ENCODE measurements at places on chromosomes 3 and 15.

DNA sequence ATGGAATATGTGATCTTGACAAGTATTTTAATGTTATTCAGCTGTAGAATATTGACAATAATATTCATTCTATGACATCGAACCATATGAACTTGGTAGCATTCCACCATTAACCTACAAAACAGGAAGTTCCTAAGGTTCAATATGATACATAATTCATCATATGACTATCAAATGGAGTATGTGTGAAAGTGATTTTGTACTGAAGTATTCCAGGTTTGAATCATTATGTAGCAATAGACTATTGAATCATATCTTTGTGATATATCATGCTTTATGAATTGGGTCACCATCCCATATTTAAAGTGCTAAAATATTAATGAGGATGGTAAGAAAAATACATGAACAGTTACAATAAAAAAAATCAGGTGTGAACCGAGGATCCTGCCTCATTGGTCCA is 95.1 kb downstream of the TP63 start:
- no peak for DNase-seq

GRCh38 chr15:101366853-101367252 is 71.8 kb upstream of the SNRPA1 start:
- no peak for DNase-seq

DNA sequence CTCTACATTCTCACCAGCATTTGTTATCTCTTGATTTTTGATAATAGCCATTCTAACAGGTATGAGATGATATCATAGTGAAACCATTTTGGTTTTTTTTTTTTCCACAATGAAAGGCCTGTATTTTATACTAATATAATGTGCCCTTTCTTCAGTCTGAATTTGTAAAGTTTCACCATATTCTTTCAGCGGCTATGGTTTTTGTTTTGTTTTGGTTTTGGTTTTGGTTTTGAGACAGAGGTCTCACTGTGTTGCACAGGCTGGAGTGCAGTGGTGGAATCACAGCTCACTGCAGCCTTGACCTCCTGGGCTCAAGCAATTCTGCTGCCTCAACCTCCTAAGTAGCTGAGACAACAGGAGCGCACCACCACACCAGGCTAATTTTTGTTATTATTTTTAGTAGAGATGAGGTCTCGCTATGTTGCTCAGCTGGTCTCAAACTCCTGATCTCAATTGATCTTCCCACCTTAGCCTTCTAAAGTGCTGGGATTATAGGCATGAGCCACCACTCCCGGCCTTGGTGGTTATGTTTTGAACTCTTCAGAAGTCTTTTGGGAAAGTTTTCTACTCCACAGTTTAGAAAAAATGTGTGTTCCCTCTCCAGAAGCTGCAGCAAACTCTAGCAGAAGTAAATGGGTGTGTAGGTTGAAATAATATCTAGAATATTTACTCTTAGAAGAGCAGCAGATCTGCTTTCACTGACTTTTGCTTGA is 110.2 kb upstream of the UMPS start:
- no peak for DNase-seq

DNA sequence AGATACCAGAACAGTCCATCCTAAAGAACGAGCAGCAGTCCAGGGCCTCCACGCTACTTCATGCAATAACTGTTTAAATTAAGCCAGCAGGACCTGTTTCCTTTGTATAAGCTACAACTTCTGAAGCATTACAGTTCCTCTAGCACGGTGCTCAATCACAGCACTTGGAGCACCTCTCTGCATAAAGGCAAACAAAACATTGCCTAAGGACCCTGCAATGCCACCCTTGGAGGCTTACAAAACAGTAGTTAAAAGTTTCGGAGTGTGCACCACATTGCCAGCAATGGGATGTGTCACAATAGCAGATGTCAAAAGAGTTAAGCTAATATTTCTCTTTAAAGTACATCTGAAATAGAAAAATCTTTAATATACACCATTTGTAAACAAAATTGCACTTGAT is 2.6 kb upstream of the VPS39 start:
- no peak for DNase-seq

- DNase-seq: no peak
Observed at GRCh38 chr15:73079565-73079964, 27.3 kb downstream of the NEO1 start.

DNA sequence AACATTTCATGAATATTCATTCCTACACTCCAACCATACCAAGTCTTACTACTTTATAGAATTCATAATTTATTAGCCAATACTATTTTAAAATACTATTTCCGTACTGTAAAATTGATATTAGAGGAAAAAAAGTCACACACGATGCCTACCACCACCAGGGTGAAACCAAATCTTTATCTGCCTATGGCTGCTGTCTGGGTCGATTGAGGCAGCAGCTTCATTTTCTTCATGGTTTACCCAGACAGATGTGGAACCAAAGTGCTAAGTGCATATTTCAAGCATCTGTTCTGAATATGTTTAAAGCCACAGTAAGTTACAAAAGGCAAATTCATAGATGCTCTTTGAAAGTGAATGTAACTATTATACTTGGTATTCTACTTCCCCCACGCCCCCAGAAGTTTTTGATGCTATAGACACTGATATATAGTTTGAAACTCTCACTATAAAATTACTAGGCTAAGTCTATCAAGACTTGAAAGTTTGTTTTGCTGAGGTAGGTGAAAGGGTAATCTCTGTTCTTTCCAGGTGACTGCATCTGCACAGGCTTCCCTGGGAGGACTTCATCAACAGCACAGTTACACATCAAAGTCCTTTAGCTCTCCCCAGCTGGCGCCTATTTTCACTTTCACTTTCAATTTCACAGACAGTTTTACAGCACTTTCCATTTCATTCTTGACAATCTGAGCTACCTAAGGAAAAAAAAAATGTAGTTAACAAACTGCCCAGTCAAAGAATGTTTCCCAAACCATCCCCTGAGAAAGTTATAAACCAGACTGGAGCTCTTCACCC is 113.9 kb downstream of the POLQ start:
- peak; percentile 3 for DNase-seq

DNA sequence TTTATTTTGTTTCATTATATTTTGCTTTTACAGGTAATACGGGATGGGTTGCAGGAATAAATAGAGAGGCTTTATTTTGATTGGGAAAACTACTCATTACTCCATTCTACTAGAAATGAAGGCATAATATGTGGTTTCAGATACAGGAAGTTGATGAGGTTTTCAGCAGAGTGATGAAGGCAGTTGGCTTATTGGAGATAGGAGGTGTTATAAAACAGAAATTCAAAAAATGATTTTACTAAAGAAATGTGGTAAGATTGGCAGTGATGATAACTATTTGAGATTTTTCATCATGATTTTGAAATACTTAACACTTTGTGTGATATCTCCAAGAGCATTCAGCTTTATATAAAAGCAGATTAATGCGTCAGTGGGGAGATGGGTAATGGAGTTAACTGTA is 1445.7 kb upstream of the CADM2 start:
- no peak for DNase-seq

DNA sequence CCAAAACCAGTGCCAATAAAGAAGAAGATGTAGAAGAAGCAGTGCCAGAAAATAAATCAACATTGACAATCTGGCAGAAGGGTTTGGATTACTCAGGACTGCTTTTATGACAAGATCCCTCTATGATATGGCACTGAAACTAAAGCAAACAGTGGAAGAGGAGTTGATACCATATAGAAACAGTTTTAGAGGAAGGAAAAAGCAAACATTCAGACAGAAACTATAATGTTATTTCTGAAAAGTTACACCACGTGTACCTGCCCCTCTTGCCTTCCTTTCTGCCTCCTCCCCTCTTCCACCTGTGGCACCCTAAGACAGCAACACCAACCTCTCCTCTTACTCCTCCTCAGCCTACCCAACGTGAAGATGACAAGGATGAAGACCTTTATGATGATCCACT is 63.0 kb downstream of the SFMBT1 start:
- no peak for DNase-seq

DNA sequence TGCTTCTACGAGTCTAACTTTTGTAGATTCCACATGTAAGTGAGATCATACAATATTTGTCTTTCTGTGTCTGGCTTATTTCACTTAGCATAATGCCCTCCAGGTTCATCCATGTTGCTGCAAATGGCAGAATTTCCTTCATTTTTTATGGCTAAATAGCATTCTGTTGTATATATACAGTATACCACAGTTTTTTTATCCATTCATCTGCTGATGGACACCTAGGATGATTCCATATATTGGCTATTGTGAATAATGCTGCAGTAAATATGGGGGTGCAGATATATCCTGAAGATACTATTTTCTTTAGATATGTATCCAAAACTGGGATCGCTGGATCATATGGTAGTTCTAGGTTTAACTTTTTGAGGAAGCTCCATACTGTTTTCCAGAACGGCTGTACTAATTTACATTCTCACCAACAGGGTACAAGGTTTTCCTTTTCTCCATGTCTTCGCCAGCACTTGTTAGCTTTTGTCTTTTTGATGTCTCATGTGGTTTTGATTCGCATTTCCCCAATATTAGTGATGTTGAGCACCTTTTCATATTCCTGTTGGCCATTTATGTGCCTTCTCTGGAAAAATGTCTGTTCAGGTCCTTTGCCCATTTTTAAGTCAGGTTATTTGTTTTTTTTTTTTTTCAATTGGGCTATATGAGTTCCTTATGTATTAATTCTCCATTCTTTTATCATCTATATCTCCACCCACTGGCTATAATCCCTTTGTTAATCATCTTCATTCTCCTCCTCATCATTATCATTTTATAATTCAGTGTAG is 26.9 kb downstream of the CHCHD4 start:
- no peak for DNase-seq

DNA sequence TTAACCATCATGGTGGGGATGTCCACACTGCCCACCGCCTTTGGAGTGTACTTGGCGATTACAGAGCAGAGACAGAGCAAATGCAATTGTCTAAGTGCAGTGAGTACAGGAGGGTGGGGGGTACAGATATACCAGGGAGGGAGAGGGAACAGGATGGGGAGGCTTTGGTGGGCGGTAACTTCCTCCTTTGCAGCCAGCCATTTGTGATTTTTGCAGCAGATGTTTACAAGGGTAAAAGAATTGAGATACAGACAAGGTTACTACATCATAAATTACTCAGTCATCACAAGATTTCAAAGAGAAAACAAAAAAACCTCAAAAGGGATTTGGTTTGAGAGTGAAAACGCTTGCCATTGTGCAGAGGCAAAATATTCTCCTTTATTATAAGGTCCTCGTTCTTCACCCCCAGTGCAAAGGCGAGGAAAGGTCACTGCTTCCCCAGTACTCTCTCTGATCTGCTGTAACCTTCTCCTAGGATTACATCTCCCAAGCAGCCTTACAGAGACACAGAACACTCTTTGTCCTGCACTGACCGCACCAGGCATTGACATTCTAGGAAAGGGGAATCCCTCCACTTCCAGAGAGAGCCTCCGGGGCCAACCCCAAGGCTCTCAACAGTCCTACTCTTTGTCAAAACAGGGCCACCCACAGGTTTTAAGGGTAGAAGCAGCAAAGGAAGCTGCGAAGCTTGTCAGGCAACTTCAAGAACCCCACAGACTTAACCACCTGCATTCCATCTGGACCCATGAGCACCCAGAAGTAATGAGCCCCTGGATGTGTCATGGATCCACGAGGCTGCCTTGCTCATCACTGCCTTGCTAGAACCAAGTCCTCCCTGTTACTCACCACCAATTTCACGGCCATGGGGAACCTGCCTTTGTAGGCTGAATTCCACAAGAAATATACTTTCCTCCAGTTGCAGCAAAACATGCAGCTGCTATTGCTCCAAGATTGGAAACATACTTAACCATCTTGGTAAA is 117.3 kb downstream of the ADAMTS17 start:
- DNase-seq: no peak

Data from globus pallidus (tissue), 1 donor.